H7 (cell line): ENCODE measurements at places on chromosomes 7 and 10. TPM values are rescaled to one million over a fixed set of nuclear protein-coding genes. Genes with fewer than 3 reads are reported as not detected.

- no peak for DNase-seq
Measured at GRCh38 chr10:31808258-31809218, 120.1 kb downstream of the ARHGAP12 start.

GRCh38 chr7:128243273-128243672 lies 2.2 kb downstream of the LEP start:
- peak; percentile 28 for DNase-seq

DNA sequence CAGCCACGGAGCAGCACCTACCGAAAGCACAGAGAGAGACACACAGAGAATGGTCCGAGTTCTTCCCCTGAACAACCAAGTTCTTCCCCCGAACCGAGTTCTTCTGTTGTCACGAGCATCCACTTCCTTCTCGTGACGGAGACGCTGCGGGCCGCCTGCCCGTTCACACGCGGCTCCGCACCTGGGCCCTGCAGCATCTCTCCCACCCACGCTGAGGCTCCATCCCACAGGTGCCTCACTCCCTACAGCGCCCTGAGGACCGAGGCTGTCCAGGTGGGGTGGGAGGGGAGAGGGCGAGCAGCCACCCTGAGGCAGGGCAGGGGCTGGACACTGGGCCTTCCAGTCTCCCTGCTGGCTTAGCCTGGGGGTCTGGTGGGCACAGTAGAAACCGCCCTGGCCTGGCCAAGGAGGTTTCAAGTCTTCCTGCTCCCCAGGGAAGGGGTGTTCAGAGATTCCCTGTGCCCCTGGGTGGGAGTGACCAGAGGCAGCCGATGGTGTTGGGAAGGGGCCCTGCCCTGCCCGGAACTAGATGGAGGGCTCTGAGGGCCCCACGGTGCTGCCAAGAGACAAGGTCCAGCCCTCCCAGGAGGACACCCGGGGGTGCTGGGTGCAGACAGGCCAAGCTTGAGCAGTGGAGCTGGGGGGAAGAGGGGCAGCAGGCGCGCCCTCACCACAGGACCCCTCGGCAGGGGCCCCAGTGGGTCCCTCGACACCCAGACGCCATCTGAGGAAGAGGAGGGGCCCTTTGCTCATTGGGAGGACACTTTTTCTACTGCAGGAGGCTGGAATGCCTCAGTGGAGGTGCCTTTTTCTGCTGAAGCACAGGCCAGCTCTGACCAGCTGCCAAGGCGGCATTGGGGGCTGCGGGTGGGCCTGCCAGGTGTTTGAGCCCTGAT lies 5.2 kb upstream of the NKX6-2 start:
- no peak for DNase-seq

TMEM130 gene
- 0.24 and 0.37 TPM in 2 replicates for total RNA-seq

GBX1 gene
- 0.62 TPM in 1 of 2 replicates, not detected in the other for total RNA-seq

DNA sequence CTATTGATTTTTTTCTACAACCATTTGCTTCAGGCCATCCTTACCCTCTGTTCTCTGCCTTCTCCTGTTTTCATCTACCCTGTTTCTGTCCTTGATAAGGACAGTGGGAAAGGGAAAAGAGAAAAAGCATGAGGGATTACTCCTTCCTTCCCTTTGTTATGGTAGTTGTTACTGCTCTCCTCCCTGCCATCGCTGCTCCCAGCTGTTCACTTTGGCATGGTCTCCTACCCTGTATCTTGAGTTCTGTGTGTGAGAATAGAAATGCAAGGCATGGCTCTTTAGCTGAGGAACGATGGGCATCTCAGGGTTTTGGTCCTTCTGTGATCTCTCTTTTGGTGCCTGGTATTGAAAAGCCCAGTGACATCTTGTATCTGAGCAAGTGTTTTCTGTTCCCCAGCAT lies 6.4 kb downstream of the CCSER2 start:
- DNase-seq: no peak

DNA sequence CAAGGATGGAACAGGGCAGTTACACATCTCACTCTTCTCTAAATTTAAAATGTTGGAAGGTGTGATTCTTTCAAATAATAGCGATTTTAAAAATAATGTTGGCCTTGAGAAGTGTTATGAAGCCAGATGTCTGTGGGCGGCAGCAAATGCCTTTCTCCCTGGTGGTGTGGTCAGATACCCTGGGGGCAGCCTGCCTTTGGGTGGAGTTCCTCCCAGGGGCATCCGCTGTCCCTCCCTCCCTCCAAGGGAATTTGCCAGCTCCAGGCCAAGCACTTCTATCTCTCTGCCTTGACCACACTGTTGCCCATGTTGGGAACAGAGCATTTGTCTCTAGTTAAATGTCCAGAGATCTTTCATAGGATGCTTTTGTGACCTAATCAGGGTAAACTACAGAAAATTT lies 121.4 kb downstream of the POU6F2 start:
- DNase-seq: no peak

GOLGA7B gene
- total RNA-seq: 0.04 TPM in 1 of 2 replicates, not detected in the other

CHST15 gene
- total RNA-seq: 15.7 and 18.4 TPM in 2 replicates

TUBB8 gene
- total RNA-seq: 2.5 and 9.2 TPM in 2 replicates

- no peak for DNase-seq
Measured at GRCh38 chr7:134870156-134870555, 90.7 kb downstream of the CALD1 start.

GRCh38 chr10:87703771-87704170 lies 44.1 kb downstream of the PAPSS2 start:
- no peak for DNase-seq

GRCh38 chr7:94130716-94131115 lies 126.6 kb upstream of the BET1 start:
- no peak for DNase-seq

ABCB8 gene
- total RNA-seq: 26.7 and 29.7 TPM in 2 replicates

DNA sequence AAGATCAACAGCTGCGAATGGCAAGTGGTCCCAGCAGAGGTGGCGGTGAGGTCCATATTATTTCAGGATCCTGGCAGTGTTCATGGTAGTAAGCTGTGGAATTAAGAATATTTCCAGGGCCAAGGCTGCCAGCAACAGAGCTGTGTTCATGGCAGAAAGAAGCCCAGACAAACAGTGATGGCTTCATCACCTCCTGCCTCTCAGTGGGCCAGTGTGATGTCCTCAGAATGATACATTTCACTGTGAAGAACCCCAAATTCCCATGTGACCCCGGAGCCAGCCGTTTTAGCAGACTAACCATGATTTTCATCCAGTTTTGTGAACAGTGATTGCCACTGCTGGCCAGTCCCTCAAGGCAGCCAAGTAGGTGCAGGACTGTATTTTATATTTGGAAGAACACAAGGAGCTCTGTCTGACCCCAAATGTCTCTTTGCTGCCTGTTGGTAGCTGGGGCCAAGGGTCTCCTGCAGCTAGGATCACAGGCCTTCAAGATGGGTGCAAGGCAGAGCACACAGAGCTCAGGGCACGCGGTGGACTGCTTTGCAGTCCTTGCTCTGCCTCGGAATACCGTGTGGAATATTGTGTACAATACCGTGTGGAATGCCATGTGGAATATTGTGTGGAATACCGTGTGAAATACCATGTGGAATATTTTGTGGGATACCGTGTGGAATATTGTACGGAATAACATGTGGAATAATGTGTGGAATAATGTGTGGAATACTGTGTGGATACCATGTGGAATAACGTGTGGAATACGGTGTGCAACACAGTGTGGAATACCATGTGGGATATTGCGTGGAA lies 132.3 kb upstream of the CHST15 start:
- DNase-seq: no peak

DNA sequence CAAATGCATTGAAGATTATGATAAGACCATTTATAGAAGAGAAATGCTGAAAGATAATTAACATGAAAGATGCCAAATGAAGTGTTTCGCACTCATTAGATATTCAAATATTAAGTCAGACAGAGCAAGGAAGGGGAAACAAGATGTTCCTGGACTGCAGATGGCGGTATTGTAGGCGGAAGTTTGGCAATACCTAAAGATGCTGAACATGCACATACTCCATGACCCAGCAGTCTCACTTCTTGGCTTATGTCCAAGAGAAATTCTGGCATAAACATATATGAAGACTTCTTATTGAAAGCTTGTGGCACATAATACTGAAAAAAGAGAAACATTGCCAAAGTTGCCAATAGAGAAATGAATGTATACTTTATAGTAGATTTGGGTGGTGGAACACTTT lies 325.4 kb upstream of the SEMA3C start:
- no peak for DNase-seq

ACTA2 gene
- total RNA-seq: not detected in 2 replicates

GRCh38 chr7:97421307-97421930 lies 303.9 kb downstream of the SDHAF3 start:
- no peak for DNase-seq

CADPS2 gene
- total RNA-seq: 5.9 and 6.9 TPM in 2 replicates

C10orf90 gene
- 0.62 TPM in 1 of 2 replicates, not detected in the other for total RNA-seq

- DNase-seq: no peak
Measured at GRCh38 chr7:40694026-40694809, 559.4 kb downstream of the SUGCT start.

GRCh38 chr10:128763588-128763987 lies 637.4 kb upstream of the MKI67 start:
- DNase-seq: peak; percentile 28

SYCE1 gene
- total RNA-seq: not detected in 2 replicates

DNA sequence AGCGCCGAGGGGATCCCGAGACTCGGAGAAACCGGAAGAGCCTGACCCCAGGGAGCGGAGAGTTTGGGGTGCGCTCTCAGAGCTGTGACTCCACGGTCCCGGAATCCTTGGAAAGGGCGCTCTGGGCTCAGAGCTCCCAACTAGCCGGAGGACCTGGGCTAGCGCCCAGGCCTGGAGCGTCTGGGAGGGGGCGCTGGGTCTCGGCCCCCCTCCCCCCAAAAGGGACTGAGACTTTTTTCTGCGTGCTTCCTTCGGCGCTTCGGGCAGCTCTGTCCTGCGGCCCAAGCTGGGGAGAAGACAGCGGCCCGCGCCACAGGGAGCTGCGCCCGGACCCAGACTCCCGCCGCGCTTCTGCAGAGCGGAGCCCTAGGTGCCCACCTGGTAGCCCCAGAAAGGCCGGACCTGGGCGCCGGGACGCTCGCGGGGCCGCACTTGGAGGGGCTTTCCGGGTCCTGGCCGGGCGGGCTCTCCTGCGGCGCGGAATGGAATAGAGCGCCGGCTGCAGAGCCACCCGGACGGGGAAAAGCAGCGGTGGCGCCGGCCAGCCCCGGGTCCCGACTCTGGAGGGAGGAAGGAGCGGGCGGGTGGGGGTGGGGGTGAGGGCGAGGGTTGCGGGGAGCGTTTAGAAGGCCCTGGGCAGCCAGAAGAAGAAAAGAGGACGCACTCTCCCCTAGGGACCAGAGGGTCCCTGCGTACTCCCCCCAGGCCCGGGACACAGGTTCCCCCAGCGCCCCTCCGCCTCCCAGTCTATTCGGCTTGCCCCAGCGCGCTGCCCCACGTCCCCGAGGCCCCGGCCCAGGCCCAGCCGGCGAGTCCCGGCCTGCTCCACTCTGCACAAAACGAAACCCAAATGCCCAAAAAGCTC lies 4.7 kb downstream of the ZNF503 start:
- peak; percentile 91 for DNase-seq

- DNase-seq: no peak
Measured at GRCh38 chr10:103725242-103725641, 130.1 kb downstream of the SH3PXD2A start.

DNA sequence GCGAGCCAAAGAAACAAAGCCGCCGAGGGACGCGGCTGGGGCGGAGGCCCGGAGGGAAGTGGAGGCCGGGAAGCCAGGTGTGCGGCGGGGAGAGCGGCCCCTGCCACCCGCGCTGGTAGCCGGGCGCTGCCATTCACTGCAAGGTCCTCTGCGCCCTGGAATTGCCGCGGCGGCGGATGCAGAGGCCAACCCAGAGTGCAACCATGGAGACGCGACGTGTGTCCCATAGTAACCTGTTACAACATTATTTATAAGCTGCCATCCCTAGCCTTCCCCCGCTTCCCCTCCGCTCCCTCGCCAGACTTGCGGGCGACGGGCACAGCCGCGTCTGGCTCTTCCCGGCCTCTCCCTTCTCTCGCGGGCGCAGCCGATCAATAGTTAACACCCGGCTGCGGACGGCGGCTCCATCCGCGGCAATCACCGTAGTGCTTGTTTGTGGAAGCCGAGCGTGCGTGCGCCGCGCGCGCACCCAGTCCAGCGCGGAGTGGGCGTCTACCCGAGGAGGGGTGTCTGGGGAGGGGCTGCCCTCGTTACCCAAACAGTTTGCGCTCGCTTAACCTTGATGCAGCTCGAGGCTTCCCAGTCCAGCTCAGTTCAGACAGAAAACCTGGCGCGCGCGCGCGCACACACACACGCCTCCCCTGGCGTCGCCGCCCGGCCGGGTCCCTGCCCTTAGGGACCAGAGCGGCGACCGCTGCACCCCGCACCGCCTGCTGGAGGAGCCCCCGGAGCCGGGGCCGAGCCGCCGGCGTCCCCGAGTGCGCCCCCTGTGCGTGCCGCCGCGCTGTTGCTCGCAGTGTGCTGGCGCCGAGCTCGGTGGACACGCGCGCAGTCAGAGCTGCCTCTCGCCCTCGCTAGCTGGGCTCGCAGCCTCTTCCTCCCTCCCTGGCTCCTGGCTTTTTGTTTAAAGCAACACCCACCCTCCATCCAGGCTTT lies 165.4 kb upstream of the DPP6 start:
- DNase-seq: peak; percentile 87

CNNM1 gene
- 0.52 and 0.66 TPM in 2 replicates for total RNA-seq

GRCh38 chr10:48215486-48216203 lies 58.9 kb downstream of the FRMPD2 start:
- DNase-seq: peak; percentile 54
